ENCODE measurements at places on chromosomes 4 and X.

DNA sequence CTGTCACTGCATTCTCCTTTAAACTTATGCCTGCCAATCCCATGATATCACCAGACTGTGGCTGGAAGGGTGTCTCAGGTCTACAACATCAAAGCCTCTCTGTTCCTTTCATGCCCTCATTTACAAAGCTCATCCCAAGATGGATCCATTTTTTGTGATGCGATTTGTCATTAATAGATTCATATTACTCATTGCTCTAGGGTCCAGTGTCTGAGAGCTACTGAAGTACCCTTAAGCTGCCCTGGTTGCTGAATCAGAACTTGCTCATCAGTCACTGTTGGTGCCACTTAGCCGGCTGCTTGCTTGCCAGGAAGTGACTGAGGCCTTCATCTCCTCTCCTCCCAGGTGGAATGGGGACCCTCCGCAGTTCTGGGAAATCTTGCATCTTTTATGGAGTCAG is 395.5 kb upstream of the BOD1L1 start:
- no peak for DNase-seq

GRCh38 chr4:29927895-29928294 is 792.3 kb upstream of the PCDH7 start:
- peak; percentile 7 for DNase-seq

- no peak for DNase-seq
Measured at GRCh38 chr4:6468376-6468775, 4.0 kb downstream of the PPP2R2C start.

GRCh38 chrX:144334577-144334976 is 450.7 kb downstream of the UBE2NL start:
- no peak for DNase-seq

DNA sequence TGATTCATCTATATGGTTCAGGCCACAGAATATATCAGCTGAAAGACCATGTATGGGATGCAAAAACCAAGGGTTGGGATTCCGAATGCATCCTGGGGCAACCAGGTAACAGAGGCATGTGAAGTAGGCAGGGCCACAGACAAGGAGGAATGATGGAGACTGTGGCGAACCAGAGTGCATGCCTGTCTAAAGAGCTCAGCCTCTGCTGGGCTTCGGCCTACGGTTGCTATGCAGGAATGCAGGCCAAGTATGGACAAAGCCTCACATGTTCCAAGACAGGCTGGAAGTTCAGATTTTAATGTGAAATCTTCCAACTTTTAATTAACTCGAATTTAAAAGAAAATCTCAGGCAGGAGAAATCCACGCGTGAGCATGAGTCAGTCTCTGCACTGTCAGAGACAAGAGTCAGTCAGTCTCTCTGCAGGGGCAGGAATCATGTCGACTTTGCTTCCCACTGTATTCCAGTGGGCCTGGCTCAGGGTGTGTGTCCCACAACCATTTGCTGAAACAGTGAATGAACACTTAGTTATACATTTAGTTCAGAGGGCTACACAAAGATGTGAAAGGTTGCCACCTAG is 344.4 kb downstream of the UNC5C start:
- no peak for DNase-seq

GRCh38 chr4:64911846-64912245 is 502.6 kb upstream of the TECRL start:
- no peak for DNase-seq

DNA sequence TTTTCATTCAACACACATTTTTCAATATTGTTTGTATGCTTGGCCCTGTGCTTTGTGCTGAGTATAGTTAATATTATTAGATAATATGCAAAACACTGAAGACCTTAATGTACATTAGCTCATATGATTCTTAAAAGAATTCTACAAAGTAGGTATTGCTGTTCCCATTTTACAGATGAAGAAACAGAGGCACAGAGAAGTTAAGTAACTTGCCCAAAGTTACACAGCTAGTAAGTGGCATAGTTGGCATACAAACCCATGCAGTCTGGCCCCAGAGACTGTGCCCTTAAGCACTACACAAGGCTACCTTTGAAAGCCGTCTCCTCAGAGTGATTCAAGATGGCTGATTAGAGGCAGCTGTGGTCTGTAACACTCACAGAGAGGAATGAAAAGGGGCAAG is 293.4 kb upstream of the F9 start:
- DNase-seq: no peak

GRCh38 chr4:170242471-170242870 is 152.7 kb upstream of the AADAT start:
- no peak for DNase-seq

DNA sequence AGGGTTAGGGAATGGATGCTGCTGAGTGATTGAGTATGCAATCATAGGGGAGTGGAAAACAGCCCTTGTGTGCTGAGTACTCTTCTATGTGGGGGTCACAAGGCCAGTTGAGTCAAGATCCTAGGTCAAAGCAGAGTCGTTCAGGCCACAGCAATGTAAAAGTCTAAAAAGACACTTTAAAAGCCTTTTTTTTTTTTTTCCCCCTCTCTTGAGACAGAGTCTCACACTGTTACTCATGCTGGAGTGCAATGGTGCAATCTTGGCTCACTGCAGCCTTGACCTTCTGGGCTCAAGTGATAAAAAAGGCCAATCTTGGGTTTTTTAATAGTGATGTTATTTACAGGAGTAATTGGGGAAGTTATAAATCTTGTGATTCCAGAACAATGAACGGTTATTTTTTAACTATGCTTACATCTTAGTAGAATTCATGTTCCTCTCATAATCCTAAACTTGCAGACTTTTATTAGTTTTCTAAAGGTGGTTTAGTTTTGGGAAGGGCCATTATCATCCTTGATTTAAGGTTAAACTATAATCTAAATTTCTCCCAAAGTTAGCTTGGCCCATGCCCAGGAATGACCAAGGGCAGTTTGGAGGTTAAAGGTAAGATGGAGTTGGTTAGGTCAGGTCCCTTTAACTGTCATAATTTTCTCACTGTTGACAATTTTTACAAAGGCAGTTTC is 82.2 kb upstream of the BMP2K start:
- no peak for DNase-seq

DNA sequence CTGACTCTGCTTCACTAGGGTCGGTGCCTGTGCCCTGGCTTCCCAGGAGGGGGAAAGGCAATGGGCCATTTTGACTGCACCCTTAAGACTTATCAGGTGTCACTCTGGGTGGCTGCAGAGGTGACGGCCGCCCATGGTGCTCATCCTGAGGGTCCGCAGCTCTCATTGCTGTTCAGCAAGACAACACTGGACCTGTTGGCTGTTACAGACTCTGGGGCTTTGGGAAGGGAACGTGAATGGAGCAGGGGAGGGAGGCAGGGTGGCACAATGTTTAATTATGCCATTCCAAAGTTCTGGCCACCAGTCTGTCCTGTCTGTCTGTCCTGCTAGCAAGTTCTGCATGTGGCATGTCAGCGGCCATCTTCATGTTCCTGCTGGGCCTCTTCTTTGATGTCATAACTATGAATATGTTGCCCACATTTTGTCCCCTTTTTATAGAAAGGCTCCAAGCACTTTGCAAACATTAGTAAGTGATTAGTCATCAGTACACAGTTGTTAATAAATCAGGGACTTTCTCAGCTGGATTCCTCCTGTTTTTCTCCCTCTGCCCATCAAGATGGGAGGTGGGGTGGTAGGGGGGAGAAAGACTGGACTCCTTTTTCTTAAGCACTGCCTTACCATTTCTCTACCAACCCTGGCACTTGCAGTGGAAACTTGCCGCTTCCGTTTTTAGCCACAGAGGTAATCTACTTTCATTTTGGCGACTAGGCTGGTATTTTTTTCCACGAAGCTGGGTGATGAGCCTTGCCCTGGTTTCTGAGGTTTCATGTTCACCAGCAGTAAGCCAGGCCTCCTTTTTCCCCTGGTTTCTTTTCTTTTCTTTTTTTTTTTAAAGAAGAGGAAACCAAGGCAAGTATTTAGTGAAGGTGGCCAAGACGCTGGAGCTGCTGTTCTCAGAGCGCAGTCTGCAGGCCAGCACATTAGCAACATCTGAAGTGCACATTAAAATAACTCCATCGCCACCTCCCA is 88.6 kb upstream of the TRIM2 start:
- no peak for DNase-seq

- no peak for DNase-seq
Measured at GRCh38 chr4:102193145-102193544, 152.1 kb downstream of the SLC39A8 start.

DNA sequence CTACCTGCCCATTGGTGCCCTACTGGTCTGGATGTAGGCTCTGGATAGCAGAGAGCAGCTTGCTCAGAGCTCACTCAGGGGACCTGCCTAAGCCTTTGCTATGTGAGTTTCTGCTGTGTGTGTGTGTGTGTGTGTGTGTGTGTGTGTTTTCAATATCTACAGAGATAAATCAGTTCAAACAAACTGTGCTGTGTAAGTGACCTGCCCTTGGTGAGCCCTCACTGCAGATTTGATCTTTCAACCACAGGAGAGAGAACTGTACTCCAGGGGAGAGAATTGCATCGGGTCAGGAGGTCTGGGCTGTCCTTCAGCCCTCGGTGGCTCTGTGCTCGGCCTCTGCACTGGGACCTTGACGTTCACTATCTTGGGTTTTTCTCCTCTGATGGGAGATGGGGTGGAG is 35.0 kb upstream of the CDKN2AIP start:
- DNase-seq: no peak

DNA sequence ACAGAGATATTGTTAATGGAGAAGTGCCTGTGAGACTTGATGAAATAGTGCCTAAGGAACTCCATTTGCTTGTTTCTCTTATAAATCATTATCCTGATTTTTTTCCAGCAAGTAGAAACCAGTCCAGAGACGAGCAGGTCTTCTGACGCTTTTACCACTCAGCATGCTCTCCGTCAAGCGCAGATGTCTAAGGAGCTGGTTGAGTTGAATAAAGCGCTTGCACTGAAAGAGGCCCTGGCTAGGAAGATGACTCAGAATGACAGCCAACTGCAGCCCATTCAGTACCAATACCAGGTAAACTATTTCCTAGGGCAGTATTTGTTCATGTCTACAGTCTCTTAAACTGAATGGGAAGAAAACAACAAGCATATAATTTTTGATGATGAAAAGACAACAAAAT is 63.6 kb downstream of the KIF4A start:
- DNase-seq: no peak

DNA sequence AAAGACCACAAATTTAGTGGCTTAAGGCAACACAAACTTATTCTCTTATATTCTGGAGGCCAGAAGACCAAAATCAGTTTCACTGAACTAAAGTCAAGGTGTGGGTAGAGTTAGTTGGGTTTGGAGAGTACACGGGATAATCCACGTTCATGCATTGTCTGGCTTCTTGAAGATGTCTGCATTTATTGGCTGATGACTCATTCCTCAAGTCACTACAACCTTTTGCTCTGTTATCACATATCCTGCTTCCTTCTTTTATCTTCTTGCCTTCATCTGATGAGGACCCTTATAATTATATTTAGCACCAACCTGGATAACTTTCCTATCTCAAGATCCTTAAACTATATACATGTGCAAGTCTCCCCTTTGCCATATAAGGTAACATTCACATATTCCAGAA is 590.0 kb downstream of the FSTL5 start:
- DNase-seq: no peak

- no peak for DNase-seq
Measured at GRCh38 chr4:156792462-156793085, 179.0 kb downstream of the PDGFC start.

DNA sequence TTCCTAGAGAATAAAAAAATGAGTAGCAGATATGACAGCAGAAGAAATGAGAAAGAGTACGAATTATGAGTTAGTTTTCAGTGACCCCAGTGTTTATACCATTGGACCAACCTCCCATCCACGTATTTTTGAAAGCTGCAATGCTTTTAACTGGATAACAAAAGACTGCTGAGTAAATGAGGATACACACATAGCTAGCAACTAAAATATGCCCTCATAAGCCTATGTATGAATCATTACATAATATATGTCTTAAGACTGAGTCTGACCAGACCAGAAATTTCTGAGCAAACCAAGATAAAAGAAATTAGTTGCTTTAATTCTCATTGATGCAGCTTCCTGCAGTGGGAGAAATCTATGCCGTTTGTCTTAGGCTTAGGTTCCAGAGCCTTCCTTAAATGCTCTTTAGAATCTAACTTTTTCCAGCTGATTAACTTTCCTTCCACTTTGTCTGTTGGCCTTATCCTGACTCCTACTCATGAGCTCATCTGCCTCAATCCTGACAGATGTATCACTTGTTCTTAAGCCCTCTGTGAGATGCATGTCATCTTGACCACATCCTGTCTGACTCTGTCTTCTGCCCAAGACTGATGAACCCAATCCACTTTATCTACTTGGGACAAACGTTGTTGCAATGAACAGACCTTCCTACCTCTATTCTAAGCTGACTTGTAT is 301.4 kb upstream of the AADAT start:
- no peak for DNase-seq

DNA sequence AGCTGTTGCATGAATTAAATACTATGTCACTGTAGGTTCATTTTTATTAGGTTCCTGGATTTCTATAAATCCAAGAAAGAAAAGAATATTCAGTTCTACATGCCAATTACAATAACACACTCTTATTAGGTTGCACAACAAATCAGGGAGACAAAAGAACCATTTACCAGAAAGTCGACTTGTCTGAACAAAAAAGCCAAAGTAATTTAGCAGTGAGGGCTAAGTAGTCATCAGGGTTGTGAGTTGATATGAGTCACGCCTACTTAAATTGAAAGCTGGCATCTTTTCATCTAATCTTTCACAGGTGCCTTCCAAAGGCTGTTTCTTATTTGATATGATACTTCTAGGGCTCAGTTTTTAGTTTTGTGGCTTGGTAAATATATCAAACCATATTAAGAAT is 25.4 kb upstream of the GNRHR start:
- DNase-seq: no peak

GRCh38 chrX:1086444-1087409 is 125.7 kb downstream of the CRLF2 start:
- no peak for DNase-seq

DNA sequence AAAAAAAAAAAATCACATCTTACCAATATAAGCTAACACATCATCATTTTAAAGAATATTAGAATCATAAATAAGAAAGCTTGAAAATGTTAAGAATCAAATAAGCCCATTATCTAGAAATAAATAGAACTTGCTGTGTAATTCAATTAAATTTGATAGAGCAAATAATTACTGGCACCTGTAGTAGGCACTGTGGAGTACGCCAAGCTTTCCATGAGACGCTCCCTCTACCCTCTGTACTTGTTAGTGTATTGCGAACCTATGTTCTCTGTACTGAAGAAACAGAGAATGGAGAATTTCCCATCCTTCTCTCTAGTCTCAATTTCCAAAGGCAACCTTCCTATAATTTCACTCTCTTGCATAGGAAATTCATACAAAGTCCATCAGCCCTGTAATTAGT is 61.7 kb upstream of the HAND2 start:
- DNase-seq: no peak

- DNase-seq: no peak
Measured at GRCh38 chr4:1033840-1034551, 22.6 kb downstream of the FGFRL1 start.

DNA sequence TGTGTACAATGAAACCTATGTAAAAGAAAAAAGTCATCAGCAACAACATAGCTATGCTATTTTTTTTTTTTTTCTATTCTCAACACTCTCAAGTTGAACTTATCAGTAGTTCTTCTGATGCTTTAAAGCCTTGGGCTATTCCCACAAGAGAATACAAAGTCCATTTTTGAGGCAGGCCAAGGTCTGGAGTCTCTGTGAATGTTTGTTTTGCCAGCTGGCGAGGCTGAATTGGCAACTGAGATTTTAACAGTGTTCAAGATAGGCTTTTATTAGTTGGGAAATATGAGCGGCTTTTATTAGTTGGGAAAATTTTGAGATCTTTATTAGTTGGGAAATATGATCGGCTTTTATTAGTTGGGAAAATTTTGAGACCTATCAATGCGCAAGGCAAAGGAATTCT is 336.6 kb downstream of the SLITRK2 start:
- DNase-seq: no peak

- DNase-seq: no peak
Measured at GRCh38 chrX:3443184-3443583, 96.7 kb upstream of the MXRA5 start.

Data from NCI-H1417 treated with DMSO at 0.1 percent for 48 hours (cell line).